ENCODE measurements at places on chromosomes 13 and 19. TPM values are rescaled to one million over a fixed set of nuclear protein-coding genes. Genes with fewer than 3 reads are reported as not detected.

APOE gene
- 25.3 TPM for total RNA-seq

FUT2 gene
- not detected for total RNA-seq

PROSER3 gene
- total RNA-seq, result 7.2 TPM

HTR2A gene
- total RNA-seq, result 0.34 TPM

ENOX1 gene
- 7.7 TPM for total RNA-seq

DIAPH3 gene
- 33.6 TPM for total RNA-seq

IGFL2 gene
- not detected for total RNA-seq

SMIM24 gene
- total RNA-seq, result 0.40 TPM

MEIOSIN gene
- not detected for total RNA-seq

AKT1S1 gene
- 20.7 TPM for total RNA-seq

LILRA1 gene
- not detected for total RNA-seq

KLK15 gene
- total RNA-seq, result not detected

TMEM255B gene
- 7.4 TPM for total RNA-seq

CFAP97D2 gene
- total RNA-seq, result not detected

SIGLEC6 gene
- total RNA-seq, result not detected

PHLDB3 gene
- total RNA-seq, result 7.9 TPM

PNMA8A gene
- 74.8 TPM for total RNA-seq

All from LHCN-M2 (cell line).